ENCODE measurements at places on chromosomes 2 and 18.

- no peak for DNase-seq
These were observed 285.3 kb downstream of the SOX11 start for GRCh38 chr2:5977477-5977876.

DNA sequence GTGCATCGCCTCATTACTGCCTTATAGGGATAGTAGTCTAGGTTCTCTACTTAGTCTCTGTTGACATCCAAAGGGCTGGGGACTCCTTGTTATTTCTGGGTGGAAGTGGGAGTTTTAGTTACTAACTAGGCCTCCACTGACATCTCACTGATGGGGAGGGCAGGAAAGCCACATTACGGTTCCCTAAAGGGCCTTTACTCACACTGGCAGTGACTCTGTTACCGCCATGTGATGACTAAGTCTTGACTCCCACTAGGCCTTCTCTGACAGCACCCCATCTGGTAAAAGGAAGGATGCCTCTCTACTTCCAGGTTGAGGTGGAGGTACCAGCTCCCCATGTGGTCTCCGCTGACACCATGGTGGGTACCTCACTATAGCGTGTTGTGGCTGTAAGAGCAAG, 14.0 kb upstream of the BCL2L11 start:
- no peak for DNase-seq

GRCh38 chr2:40403233-40403836, 48.6 kb downstream of the SLC8A1 start:
- DNase-seq: no peak

- DNase-seq: no peak
These were observed 131.1 kb downstream of the FMNL2 start for GRCh38 chr2:152466041-152466440.

DNA sequence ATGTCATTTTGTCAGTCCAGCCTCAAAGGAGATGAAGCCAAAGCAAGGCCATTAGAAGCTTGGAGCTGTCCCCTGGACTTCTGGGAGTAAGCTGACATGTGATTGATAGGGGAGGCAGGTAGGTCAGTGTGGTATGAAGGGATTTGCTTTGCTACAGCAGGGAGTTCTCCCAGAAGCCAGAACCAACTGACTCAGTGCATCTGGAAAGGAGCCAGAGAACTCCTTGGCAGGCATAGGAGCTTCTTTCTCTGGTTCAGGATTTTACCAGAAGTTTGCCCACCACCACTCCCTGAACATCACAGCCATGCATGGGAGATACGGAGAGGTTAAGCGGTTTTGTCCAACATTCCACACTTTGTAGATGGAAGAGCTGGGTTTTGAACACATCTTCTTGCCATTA, 24.5 kb upstream of the KCNE4 start:
- DNase-seq: no peak

GRCh38 chr2:132780651-132781050, 110.6 kb upstream of the LYPD1 start:
- no peak for DNase-seq

GRCh38 chr2:230097841-230098240, 29.1 kb upstream of the SLC16A14 start:
- DNase-seq: no peak

DNA sequence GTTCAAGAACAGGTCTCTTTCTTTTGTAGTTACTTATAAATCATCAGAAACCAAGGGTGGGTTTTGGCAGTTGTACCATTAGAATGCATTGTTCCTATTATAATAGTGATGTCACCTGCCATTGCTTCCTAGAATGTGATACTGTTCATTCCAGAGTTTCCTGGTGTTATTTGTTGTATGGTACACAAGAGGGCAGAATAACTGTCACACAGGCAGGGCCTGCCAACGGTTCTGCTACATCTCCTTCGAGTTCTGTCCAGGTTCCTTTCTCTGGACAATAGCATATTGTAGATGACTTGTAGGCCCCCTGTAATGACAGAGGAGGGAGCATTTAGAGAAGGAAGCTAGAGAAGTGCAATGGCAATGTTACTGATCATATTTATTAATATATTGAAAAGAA, 98.3 kb downstream of the KLHL14 start:
- DNase-seq: no peak

- DNase-seq: no peak
These were observed 80.8 kb downstream of the NAT8 start for GRCh38 chr2:73561422-73561821.

- no peak for DNase-seq
These were observed 3.5 kb downstream of the WDR54 start for GRCh38 chr2:74424995-74425406.

DNA sequence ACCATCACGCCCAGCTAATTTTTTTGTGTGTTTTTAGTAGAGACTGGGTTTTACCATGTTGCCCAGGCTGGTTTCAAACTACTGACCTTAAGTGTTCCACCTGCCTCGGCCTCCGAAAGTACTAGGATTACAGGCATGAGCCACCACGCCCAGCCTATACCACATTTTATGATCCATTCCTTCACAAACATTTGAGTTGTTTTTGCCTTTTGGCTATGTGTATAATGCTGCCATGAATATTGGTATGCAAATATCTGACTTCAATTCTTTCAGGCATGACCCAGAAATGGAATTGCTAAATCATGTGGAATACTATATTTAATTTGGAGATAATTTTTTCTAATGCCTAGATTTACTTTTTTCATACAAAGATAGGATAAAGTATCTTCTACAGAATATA, 68.6 kb downstream of the TTC27 start:
- no peak for DNase-seq

- DNase-seq: no peak
These were observed 65.7 kb downstream of the NCKAP1 start for GRCh38 chr2:182972548-182972942.

GRCh38 chr18:51020536-51020935, 9.5 kb upstream of the SMAD4 start:
- no peak for DNase-seq

DNA sequence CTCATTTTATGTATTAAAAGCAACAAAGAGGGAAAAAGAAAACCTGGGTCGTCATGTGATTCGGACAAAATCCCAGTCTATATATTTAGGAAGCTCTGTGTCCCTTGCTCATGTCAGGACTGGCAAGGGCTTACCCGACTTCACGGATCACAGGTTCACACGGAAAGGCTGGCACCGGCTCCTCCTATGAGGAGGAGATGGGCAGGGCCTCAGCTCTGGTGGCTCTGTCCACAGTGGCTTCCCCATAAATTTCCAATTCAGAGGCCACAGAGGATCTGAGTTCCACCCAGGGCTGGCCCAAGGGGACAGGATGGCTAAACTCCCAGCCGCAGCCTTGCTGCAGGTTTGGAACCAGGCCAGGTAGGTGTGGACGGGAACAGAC, 186.8 kb downstream of the BCL2 start:
- no peak for DNase-seq

All from smooth muscle cell of the brain vasculature (primary cell).